ENCODE measurements at places on chromosomes 1 and 21. TPM values are rescaled to one million over a fixed set of nuclear protein-coding genes. Genes with fewer than 3 reads are reported as not detected.
A peak's percentile ranks its signal among the peaks of the same experiment; 100 is the strongest.

Gene ZNF593OS
- total RNA-seq = not detected

Gene SLC6A17
- total RNA-seq = 0.60 TPM

Gene OR2L8
- not detected for total RNA-seq

GRCh38 chr1:19852036-19852435 lies 30.2 kb upstream of the OTUD3 start:
- DNase-seq = no peak

DNA sequence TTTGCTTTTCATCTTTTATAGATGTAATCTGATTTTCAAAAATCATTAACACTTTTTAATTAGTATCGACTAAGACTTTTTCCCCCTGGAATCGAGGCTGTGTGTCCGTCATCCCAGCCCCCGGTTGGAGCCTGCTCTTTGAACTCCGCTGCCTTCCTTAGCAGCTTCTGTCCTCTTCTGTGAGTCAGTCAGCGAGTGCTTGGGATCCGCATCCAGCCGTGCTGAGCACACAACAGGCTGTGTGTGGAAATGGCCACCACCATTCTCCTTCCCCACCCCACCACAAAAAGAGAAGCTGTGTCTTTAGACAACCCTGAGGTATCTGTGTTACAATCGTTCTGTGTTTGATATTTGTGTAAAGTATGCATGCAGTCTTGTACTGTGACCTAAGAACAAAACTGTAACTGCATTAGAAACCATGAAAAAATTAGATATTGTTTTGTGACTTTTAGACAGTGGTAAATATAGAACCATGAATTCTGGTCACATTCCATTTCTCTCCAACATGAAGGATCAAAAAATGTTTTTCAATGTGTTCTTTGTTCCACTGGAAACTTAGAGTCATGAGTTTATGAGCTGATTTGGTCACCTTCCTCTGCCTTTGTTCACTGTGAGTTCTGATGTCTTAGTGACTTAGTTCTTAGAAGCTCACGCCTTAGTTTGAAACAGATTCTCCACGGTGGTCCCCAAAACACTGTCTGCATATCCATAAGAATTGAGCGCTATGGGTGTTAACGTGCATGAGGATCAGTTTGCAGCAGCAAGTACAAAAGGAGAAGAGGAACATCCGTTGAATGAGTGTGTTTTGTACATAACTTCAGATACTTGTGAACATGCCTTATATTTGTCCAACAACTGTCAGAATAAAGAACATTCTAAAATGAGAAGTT lies 64.7 kb downstream of the VPS26C start:
- no peak for DNase-seq

- DNase-seq = peak; percentile 93
These were observed 32.2 kb upstream of the EPB41 start for GRCh38 chr1:28882009-28882628.

DNA sequence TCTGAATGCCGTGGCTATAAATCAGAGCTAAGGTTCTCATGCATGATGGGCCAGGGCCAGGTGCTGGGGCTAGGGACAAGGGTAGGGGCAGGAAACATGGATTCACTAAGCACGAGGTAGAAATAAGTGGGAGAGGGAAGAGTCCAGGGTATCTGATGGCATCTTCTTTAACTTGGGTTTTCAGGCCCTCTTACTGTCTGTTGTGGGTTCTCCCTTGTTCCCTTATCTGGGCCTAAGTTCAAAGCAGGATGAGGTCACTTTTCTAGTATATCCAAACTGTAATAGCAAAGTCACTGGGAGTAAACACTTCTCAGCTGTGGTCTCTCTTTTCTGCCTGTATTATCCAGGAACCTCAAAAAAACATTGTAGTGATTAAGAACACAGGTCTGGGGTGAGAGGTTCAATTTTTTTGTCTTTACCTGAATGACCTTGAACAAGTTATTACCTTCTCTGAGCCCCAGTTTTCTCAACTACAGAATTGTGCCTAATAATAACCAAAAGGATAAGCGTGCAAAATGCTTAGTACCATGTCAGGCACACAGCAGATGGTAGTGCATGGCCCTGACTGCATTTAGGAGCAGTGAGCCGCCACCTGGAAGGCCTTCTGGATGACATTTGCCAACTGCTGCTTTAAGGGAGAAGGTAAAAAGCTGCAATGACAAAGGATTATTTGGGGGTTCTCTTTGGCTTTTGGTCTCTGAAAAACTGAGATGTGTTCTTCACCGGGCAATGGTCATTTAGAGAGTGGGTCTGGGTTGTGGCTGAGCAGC lies 53.6 kb upstream of the A3GALT2 start:
- DNase-seq = peak; percentile 46

GRCh38 chr1:36653850-36654249 lies 171.1 kb upstream of the CSF3R start:
- DNase-seq = peak; percentile 74

DNA sequence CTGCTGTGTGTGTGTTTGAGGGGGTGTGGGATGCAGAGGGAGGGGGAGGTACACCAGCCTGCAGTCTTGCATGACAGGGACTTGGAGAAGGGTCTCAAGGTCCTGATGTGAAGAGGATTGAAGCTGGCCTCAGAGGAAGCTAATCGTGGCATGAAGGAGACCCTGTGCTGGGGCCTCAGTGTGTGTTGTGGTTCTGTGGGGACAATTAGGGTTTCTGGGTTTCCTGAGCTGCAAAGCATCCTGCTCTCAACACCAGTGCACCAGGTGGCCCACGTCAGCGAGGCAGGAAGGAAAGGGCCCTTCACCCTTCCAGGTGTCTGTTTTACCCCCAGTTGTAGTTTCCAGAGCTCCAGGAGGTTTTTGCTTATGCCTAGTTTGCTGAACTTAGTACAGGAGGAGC lies 52.8 kb downstream of the TENT5C start:
- DNase-seq = no peak

- DNase-seq = no peak
These were observed 154.6 kb downstream of the RGS7 start for GRCh38 chr1:241202401-241202800.

DNA sequence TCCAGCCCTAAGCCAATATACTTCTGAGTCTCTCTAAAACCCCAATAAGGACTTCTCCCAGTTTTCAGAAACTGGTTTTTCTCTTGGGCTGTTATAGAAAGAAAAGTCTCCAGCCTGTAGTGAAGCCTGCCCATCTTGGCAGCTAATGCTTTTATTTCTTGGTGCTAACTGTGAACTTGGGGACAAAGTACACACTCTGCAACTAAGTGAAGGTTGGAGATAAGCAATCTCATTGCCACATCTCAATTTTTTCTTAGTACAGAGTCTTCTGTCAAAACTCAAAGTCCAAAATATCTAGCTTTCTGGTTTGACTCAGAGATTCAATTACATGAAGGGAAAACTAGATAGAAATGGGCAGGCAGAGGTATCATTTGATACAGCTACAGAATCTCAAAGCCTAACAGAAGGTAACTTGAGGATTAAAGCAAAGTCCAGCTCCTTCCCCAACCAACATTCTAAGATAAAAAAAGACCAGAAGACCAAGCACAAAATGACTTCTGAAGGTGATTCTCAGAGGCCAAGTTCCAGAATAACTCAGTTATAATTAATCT lies 14.0 kb downstream of the AK2 start:
- no peak for DNase-seq

DNA sequence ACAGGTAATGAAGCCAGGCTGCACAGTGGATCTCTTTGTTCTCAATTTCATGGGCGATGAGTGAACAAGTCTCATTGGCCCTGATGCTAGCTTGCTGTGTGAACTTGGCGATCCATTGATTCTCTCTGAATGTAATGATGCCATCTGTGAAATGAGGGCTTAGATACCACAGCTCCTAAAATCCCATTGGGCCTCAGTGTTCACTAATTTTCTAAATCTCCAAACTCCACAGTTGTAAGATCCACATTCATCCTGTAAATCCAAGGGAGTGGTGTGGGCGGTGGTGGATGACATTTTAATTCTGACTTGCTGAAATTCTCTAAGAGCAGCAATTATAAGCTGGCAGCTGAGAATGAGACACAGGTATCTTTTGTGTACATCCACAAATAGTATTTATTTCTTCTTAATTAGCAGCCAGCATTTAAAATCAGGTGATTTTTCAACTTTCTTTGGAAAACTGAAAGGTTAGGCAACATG lies 9.6 kb upstream of the ACTL8 start:
- DNase-seq = no peak

- no peak for DNase-seq
These were observed 382.5 kb downstream of the NEGR1 start for GRCh38 chr1:71899881-71900280.

Measured in Daoy (cell line).